SK-MEL-5 (cell line): ENCODE measurements at places on chromosomes 3 and 15. TPM values are rescaled to one million over a fixed set of nuclear protein-coding genes. Genes with fewer than 3 reads are reported as not detected.
A peak's percentile ranks its signal among the peaks of the same experiment; 100 is the strongest.

Gene FETUB
- not detected in 2 replicates for total RNA-seq

Gene TMEM207
- 0.19 and 0.21 TPM in 2 replicates for total RNA-seq

- no peak for DNase-seq
Measured at GRCh38 chr3:44555723-44556122, 730 bp downstream of the ZKSCAN7 start.

Gene KBTBD13
- total RNA-seq: not detected in 2 replicates

- no peak for DNase-seq
Measured at GRCh38 chr3:185758912-185759311, 65.9 kb downstream of the IGF2BP2 start.

Gene RLBP1
- total RNA-seq: 33.8 and 37.2 TPM in 2 replicates

DNA sequence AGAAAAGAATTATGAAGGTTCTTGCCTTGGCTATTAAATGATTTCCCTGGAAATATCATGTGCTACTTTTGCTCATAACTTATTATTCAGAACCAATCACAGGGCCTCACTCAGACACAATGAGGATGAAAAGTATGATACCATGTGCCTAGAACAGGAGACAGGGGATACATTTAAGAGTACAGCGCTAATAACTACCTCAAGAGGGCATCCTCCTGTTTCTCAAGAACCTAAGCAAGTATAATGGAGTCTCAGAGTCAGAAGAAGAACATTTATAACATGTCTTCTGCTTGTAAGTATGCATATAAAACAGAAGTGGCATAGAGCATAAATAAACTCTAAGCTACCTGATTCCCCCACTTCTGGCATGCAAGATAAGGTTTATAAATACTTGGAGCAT is 125.4 kb upstream of the MME start:
- DNase-seq: peak; percentile 61

DNA sequence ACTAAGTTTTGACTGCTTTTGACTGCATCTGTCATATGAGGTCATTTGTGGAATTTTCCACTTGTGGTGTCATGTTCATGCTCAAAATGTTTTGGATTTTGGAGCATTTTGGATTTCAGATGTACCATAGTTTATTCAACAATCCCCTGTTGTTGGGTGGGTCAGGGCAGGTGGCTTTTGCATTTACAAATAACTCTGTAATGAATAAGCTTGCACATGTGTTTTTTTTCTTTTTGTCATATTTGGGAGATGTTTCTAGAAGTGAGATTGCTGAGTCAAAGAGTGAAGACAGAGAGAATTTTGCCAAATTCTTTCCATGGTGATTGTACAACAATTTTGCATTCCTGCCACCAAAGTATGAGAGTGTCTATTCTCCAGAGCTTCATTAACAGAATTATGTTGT is 62.4 kb upstream of the ADPGK start:
- DNase-seq: no peak

Gene CLDN16
- total RNA-seq: not detected in 2 replicates

DNA sequence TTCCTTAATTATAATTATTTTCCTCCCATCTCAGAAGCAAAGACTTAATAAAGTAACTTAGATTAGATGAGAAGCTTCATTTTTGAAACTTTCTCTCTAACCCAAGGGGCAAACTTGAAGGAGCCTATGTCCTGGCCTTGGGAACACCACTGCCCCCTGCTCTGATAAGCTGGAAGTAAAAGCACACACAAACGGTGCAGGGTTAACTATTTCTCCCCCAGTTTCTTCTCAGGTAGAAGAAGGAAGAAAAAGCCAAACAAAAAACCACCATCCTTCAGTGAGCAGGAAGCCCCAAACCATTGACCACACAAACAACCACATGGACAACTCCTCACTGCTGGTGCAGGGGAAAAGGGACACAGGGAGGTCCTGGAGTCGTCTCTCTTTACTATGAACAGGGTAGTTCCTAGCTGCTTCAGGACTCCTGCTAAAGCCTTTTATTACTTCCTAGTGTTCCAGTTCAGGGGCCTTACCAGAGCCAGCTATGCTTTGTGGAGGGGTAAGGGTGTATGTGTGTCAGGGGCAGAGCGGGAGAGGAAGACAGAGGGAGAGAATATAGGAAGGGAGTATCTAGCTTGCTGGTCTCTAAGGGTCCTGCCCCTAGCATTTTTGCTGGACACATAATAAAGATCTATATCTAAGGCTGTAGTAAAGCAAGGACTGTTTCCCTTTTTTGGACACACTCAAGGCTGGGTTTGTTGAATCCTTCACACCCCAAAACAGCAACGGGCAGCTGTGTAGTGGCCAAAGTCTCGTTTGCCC is 94.0 kb upstream of the UMPS start:
- DNase-seq: no peak

Gene MB21D2
- total RNA-seq: 9.5 and 9.9 TPM in 2 replicates

DNA sequence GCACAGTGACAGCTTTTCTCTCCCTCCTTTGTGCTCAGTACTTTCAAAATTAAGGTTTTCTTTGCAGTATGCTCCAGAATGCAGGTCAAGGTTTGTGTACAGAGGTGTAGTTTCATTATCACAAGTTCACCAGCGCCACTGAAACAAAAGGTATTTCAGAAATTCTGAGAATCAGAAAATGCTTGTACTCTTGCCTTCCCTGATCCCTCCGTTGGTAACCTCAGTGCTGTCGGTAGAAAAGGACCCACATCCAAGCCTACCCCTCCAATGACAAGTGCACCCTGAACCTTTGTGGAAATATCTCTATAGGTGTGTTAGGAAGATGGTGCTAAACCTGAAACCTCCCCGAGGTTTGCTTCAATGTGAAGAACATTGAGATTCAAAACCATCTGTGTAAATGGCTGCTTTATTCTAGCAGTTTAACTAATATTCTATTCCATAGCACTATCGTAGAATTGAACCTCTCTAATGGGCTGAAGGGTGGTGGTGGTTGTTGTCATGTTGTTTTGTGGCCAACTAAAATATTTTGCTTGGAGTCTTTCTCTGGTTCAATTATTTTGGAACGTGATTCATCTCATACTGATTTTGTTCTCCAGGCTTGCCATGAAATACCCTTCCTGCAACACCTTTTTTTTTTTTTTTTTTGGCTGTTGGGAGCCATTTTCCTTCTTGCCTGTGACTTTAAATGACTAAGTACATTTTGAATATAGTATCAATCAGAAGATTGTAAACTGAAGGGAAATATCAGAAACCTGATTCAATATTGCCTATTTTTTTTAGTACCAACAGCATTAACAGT is 20.7 kb downstream of the ZBTB38 start:
- no peak for DNase-seq

Gene COL8A1
- total RNA-seq: not detected in 2 replicates
